Stimulated activated CD4-positive, alpha-beta T cell treated with anti-CD3 and anti-CD28 coated beads, Interleukin-4, amount 100 ng/mL, for 4 hours (primary cell): ENCODE measurements at places on chromosomes 5 and 9.

DNA sequence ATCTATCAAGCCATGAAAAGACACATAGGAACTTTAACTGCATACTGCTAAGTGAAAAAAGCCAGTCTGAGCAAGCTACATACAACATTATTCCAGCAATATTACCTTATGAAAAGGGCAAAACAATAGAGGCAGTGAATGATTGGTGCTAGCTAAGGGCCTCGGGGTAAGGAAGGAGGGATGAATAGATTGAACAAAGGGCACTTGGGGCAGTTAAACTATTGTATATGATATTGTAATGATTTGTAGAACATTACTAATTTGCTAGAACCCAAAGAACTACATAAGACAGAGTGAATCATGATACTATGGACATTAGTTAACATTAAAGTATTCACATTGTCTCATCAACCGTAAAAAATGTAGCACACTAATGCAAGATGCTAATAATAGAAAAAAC, 218.3 kb downstream of the FBXO4 start:
- DNase-seq: no peak

DNA sequence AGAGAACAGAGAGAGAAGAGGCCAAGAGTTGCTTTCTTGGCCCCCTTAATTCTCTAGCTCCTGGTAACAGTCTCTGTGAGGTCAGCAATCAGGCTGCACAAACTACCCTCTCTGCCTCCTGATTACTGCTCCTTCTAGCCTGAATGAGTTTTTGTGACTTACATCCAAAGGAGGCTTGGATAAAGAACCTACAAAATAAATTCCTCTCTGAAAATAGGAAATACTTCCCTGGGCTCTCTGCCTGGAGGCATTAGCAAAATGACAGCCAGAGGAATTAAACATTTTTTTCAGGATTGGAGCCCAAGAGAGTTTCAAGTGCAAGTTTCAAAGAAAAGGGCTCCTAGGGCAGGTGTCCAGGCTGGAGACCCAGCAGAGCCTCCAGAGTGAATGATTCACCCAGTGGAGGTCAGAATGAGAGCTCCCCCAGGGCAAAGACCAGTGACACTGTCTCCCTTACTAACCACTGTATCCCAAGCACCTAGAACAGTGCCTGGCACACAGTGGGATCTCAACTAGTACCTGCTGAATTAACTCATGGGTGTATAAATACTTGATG, 162.5 kb downstream of the SPOCK1 start:
- DNase-seq: no peak

- no peak for DNase-seq
Measured at GRCh38 chr9:134844821-134845220, 35.8 kb upstream of the FCN2 start.

DNA sequence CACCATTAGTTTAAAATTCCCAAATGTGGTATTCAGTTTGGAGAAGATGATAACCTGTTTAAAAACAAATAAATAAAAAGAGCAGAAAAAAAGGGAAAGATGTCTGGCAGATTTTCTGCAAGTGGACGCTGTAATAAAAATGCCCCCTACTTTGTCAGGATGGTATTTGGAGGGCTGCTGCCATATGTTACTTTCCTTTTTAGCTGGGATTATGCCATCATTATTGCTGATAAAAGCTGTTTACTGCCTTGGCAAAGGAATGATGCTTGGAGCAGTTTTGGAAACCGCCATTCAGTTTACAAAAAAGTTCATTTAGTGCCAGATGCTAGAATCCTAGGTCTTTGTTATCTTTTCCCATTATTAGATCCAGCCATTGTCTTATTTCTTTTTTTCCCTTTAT, 104.8 kb downstream of the PBX3 start:
- DNase-seq: no peak

- no peak for DNase-seq
Measured at GRCh38 chr9:76192013-76192412, 202.2 kb downstream of the RFK start.

DNA sequence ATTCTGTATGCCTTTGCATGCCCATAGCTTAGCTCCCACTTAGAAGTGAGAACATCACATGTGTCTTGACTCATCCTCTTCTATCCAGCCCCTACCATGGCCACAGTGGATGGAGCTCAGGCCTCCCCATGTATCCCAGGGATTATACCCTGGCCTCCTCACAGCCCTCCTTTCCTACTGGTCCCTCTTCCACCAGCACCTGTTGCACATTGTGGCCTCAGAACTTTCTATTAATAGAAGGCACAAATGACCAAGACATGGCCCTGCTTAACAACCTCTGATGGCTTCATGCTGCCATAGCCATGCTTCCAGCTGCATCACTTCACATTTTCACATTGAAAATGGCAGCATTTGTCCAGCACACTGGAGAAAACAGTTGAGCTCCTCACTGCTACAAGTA, 315.4 kb downstream of the CDK5RAP2 start:
- DNase-seq: no peak

GRCh38 chr9:95137587-95138145, 179.8 kb downstream of the FANCC start:
- no peak for DNase-seq

DNA sequence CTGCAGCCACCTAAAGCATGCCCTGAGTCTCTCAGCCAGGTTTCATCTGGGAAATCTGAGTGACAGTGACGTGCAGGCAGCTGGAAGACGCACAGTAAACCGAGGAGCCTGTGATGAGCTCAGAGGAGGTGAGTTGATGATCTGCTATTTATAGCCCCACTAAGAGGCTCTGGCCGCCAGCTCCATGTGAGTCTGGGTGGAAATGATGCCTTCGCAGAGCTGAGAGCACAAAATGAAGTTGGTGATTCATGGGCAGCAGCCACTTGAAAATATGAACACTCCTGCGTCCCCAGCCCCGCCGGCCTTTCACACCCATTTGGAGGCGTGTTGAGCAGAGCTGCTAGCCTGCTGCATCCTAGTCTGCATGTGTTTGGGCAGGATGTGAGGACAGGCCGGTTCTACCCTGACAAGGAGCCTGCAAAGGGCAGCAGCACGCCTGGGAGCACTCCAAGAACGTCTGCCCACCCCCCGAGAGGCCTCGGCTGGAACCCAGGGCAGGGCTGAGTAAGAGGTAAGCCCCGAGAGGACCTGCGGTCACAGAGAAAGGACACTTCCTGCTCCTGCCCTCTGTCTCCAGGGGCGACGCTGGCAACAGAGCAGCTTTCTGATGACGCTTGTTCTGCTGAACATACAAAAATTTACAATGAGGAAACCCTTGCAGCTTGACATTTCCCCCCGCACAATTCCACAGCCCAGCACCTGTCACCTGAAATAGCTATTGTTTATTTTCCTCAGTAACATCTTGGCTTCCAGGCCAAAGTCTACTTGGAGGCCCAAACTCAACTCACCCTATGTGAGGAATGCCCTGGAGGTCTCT, 25.1 kb upstream of the CDKN2AIPNL start:
- peak; percentile 6 for DNase-seq

GRCh38 chr5:90982576-90982975, 400.5 kb downstream of the ARRDC3 start:
- no peak for DNase-seq

DNA sequence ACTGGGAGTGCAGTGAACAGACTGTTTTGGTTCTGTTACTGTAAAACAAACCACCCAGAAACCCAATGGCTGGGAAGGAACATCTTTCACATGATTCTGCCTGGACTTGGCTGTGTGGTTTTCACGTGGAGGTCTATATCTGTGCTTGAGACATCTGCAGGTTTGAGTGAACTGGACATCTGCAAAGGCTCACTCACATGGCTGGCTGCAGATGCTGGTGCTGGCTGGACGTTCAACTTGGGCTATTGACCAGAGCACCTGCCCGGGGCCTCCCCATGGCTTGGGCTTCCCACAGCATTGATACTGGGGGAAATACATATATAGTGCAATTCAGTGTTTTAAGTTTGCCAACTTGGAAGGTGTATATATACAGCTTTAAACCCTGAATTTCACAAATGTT, 6.8 kb downstream of the CTSL start:
- no peak for DNase-seq

DNA sequence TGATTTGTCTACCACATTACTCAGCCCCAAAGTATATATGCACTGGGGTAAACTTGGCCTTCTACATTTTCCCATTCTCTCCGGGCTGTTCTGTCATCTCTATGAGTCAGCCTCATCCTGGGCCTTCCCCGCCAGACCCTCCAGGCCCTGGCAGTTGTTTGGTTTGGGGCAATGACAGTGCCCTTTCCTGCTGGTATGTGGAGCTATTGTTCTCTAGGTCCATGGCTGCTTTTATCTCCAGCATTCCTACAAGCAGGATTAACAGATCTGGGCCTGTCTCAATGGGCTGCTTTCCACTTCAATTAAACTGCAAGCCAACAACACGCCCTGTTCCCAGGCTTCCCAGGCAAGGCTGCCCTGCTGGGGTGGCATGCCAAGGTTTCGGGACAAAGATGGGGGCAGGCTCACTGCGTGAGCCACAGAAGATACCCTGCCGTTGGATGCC, 136.4 kb downstream of the SLIT3 start:
- DNase-seq: no peak
